ENCODE measurements at places on chromosomes 7 and 10.

DNA sequence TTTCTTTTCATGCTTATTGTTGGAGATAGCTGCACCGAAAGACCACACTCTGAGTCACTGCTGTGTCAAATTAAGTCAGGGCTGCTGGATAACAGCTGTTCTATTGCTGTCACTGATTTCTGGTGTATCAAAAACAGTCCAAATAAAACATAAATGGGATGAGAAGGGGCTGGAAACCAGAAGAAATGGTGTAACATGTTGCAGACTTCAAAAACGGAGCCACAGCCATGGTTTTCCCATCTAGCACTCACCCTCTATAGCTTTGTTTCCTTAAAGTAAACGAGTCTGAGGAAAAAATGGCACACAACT, 103.3 kb upstream of the DIP2C start:
- no peak for DNase-seq

GRCh38 chr7:75559355-75559975, 67.3 kb downstream of the SPDYE5 start:
- DNase-seq: no peak

- DNase-seq: no peak
Observed at GRCh38 chr10:20185116-20185515, 368.9 kb downstream of the PLXDC2 start.

- no peak for DNase-seq
Observed at GRCh38 chr7:92092210-92092609, 42.1 kb downstream of the CYP51A1 start.

DNA sequence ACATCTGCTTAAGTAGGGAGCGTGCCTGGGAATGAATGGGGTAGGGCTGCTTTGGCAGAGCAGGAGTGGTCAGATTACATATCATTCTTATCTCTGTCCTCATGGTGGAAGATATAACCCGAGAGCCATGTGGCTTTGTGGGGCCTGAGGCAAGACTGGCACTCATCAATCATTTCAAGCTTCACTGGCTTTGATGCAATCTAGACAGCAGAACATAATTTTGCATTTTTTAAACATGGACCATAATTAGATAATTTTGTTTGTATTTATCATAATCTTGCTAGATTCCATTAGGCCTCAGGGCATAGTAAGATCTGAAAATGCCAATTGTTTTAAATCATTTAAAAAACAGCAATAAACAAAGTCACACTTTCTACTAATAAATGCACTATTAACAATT, 480.3 kb downstream of the NXPH1 start:
- DNase-seq: no peak

DNA sequence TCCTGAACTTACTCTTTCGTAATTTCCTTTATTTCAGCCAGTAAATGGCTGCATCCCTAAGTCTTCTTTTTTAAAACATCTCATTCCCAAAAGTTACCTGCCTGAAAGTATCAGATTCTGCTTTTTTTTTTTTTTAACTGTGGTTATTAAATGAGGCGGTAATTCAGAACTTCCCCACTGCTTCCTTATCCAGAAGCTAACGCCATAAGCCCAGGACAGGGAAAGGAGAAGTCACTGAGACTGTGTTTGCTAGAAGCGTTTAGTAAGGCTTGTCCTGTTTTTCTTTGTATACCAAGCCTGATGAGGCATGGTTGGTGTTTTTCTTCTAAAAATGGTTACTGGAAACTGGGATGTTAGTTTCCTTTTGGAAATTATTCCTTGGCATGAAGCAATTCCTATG, 197.8 kb downstream of the CELF2 start:
- DNase-seq: no peak

GRCh38 chr7:84484502-84485079, 290.0 kb upstream of the SEMA3A start:
- DNase-seq: no peak

DNA sequence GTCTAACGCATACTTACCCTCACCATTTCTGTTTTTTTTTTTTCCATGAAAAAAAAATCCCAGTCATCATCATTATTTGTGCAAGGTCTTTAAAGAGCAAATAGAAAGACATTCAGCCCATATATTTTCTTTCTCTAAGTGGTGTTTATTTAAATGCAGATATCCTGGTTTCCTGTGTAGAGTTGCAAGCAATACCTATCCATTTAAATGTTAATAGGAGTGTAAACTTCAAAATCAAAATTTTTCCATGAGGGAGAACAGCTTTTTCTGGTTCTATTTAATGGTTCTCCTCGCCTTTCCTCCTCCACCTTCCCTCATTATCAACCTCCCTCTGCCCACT, 120.1 kb upstream of the AGK start:
- no peak for DNase-seq

DNA sequence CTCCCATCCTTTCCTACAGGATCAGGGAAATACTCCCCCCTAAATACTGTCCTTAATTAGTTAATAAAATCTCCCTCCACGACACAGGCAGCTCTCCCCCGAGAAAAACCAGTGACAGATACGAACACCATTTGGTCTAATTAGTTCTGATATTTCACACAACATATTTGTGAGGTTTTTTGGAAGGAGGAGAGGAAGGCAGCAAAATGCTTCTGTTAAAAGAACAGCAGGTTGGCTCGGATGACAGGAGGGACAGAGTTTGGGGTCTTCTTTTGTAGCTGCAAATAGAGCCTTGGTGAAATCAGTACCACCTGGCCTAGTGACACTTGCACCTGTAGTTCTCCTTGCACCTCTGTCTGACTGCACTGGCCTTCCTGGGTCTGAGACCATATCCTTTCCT, 507.0 kb downstream of the PLXNA4 start:
- no peak for DNase-seq

DNA sequence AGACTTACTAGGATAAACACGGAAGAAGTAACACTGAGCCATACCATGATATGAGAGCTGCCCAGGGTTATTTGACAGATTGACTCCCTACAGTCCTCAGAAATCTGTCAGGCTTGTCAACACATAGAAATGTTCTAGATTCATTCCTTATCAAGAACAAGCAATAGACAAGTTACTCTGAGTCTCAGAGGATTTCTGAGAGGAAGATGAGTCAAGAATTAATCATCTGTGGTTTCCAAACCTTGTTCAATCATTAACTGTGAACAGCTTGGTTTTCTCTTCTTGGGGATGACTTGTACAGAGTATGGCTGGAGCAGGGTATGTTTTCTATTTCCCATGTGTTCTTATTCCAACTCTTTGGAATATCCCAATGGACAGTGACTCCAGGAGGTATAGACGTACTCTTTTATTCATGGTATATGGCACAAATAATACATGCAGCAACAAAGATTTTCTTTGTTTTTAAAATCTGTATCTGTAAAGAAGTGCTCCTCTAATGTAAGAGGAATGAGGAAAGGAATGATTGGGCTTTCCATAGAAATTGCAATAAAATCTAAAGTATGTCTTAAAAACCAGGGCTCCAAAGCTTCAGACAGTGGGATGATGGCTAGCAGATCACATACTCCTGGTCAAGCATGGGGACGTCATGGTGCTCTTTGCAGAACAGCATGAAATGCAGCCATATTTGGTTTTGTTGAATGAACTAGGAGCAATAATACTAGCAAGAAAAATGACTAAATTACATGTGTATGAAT, 11.9 kb upstream of the SFR1 start:
- DNase-seq: no peak

- DNase-seq: no peak
Observed at GRCh38 chr10:51072210-51072609, 2.1 kb upstream of the PRKG1 start.

- no peak for DNase-seq
Observed at GRCh38 chr10:114545071-114545470, 113.0 kb downstream of the ABLIM1 start.

- no peak for DNase-seq
Observed at GRCh38 chr10:122306282-122306681, 35.2 kb downstream of the BTBD16 start.

DNA sequence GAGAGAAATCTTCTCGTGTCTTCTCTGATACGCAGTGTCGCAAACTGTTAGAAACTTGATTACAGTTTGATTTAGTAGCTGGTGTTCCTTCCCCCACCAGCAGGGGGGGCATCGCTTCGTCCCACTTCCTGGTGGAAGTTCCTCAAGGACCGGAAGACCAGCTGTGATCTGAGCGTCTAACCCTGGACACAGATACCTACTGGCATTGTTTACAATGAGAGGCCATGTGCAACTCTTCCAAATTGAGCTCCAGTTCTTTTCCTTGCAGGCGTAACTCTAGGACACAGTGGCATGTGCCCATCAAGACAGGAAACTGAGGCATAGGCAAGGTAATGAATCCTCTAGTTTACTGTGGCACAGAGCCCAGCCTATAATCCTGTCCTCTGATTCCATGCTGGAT, 219.0 kb downstream of the CCDC3 start:
- DNase-seq: peak; percentile 5

DNA sequence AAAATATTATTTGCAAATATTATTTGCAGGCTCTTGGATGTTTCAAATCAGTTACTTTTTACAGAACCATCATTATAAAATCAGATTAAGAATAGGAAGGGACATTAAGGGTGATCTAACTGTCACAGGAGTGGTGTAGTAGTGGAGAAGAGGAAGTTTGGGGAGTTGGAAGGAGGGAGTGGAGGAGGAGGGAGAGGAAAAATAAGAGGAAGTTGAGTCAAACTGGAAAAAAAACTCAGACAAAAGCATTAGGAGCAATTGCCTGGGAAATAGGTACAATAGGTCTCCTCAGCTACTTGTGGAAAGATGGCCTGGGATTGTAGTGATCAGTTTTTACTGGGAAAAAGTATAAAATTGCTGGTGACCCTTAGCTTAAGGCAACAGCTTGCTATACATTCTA, 77.7 kb upstream of the GPR37 start:
- no peak for DNase-seq

GRCh38 chr7:84372712-84373111, 178.1 kb upstream of the SEMA3A start:
- no peak for DNase-seq

DNA sequence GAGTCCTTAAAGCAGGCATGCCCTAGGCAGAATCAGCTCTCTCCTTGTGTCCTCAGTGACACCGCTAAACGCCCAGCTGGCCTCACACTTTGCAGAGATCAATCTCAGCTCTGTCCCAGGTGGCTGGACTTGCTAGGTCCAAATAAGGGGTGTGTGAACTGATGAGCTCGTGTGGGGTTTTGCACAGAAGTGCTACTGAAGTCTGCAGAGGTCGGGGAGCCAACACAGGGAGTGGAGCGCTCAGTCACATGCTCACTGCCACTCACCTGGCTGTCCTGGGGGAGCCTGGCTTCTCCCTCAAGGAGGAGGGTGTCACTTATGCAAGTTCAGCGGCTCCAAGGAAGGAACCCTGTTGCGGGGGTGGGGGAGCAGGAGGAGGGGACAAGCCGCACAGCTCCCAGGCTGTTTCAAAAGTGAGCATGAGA, 2.0 kb downstream of the ELN start:
- no peak for DNase-seq

DNA sequence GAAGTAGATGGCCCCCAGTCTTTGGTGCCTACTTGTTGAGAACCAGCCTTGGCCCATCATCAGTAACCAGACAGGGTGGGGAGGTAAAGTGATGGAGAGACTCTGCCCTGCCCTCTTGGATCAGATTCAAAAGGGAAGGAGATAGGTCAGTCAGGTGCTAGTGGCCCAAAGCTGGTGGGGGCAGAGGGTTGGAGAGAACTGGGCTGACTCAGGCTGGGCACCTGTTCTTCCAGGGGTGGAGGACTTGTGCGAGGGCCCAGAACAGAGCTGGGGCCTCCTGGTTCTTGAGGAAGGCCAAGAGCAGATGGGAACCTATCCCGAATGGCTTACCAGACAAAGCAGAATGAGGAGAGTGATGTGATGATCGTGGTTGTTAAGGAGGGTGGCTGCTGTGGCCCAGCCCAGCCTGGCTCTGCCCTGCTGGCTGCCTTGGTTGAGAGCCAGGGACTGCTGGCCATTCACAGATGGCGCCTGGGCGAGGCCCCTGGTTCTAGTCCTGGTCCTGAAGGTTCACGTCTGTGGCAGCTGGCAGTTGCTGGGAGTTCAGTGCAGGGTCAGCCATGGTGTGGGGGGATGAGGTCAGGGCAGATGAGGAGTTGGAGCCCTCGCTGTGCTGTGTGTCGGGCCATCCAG, 36.6 kb downstream of the PALD1 start:
- no peak for DNase-seq

- no peak for DNase-seq
Observed at GRCh38 chr7:74051193-74051592, 23.2 kb downstream of the ELN start.

GRCh38 chr7:37482953-37483352, 34.3 kb upstream of the ELMO1 start:
- no peak for DNase-seq

DNA sequence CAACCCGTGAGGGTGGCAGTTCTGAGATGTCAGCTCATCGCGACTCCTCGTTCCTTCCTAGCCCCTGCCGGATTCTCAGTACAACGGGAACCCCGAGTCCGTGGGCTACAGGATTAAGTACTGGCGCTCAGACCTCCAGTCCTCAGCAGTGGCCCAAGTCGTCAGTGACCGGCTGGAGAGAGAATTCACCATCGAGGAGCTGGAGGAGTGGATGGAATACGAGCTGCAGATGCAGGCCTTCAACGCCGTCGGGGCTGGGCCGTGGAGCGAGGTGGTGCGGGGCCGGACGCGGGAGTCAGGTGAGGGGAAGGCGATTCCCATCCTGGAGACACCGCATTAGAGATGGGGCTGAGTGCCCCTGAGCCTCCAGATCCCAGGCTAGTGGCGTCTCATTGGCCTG, 568.1 kb upstream of the FOXK1 start:
- DNase-seq: no peak

DNA sequence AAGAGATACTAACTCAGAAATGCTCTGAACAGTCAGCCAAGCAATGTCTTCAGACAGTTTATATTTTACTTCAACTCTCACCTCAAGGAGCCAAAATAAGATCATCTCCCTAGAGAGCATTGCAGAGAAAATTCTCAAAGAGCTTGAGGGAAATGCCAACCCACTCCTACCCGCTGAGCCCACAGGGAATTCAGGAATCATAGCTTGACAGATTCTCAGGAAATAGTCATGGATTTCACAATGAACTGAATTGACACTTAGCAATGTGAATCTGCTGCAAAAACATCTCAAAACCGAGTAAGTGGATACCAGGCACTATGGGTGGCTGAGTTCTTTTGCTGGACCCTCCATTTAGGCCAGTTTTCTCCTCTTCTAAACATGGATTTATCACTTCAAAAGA, 9.8 kb upstream of the PLAC9 start:
- DNase-seq: no peak

- no peak for DNase-seq
Observed at GRCh38 chr7:116290740-116291139, 80.4 kb downstream of the TES start.

- DNase-seq: no peak
Observed at GRCh38 chr7:9181356-9181755, 747.9 kb downstream of the NXPH1 start.

DNA sequence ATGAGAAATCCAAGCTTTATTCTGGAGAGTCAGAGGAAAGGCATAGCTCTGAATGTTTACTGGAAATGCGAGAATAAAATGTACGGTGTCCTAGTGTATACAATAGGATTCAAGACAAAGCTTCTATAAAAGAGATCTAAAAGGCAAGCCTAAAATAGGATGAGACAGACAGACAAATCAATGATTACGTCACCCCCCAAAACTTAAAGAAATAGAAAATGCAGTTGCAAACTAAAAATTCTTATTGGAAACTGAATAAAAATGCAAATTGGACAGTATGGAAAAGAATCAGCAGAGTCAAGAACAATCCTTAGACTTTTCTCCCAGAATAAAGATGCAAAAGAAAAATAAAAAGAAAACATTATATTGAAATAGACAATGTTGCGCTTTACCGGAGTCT, 245.9 kb downstream of the POM121L12 start:
- DNase-seq: no peak
